ENCODE measurements at places on chromosomes 13 and 19.

DNA sequence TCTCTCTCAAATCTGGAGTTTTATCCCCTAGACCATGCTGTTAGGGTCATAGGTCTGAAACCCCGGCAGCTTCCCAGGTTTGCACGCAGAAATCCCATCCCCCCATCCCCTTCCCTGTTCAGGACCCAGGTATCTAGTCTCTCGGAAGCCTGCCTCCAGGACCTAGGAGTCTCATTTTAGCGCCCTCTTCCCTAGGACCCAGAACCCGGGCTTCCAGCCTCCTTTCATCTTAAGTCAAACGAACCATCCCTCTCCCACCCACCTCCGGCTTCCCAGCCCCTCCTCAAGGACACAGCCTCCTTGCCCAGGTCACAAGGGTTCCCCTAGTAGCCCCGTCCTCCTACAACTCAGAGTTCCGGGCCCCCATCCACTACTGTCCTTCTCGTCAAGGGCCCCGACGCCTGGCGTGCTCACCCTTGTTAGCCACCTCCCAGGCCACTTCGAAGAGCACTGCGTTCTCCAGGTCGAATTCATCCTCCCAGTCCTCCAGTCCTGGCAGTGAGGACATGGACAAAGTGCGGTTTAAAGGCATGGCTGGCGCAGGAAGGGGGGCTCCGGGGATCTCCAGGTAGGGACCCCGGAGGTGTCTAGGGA, 431 bp downstream of the GYS1 start:
- no peak for DNase-seq

- peak; percentile 79 for DNase-seq
Observed at GRCh38 chr13:30576528-30576927, 41.2 kb upstream of the USPL1 start.

DNA sequence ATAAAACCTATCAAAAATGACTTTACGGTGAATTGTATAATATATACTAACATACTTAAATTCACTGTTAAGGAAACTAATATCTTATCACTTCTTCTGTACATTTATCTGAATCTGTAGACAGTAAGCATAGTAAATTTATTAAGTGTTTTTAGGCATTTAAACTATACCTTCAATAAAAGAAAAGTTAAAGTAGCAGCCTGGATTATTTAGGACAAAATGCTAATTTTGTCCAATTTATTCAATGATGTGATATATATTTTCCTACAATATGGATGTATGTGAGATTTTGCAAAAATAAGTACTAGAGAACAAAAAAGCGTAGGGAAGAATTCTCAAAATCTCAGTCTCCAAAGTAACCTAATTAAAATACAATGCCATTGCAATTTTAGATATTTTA, 299.9 kb downstream of the GPC5 start:
- no peak for DNase-seq

GRCh38 chr19:40006273-40006691, 9.4 kb downstream of the ZNF546 start:
- DNase-seq = no peak

- DNase-seq = no peak
Observed at GRCh38 chr13:101305981-101306411, 110.3 kb downstream of the NALCN start.

DNA sequence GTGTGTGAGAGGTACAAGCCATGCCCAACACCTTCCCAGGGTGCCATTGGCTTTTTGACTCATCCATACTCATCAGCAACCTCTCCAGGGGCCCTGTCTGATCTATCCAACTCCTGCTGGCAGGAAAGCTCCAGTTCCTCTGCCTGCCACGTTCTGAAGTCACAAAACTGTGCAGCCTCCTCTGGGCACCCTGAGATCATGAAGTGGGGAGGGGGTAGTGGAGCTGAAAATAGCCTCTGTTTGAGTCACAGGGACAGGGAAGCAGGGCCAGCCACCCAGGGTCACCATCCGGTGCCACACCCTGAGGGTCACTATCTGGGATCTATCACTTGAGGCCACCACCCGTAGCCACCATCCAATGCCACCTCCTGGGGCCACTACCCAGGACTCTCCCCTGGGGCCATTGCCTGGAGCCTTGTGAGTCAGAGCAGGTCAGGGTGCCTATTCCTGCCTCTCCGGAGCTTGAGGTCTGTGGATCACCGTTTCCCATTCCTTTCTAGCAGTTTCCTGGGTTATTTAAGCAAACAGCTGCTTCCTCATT, 172.1 kb downstream of the NUFIP1 start:
- DNase-seq = no peak

GRCh38 chr13:36029166-36029565, 102.0 kb downstream of the DCLK1 start:
- no peak for DNase-seq

- DNase-seq = no peak
Observed at GRCh38 chr13:21796066-21796465, 125.2 kb downstream of the FGF9 start.

DNA sequence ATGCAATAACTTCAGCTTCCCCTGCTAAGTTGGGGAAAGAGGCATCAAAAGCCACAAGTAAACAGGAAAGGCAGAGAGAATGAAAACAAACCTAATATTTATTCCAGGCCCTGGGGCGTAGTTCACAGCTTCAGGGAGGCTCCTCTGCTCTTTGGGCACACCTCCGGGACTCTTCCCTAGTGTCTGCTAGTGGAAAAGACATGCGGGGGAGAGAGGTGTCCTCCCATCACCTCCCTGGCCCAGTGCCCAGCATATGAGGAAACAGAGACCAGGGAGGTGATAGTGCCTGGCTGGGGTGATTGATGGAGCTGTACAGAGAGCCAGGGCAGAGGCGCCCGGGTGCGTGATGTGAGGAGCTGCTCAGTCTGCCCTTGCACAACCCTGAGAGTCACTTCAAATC, 71.0 kb downstream of the RASL11A start:
- no peak for DNase-seq

GRCh38 chr19:41860419-41861115, 512 bp downstream of the RPS19 start:
- no peak for DNase-seq

- DNase-seq = peak; percentile 49
Observed at GRCh38 chr13:76885203-76886004, 801 bp downstream of the KCTD12 start.
